NCI-H1436 treated with DMSO at 0.1 percent for 48 hours (cell line): ENCODE measurements at places on chromosomes 1 and 21.

GRCh38 chr1:1144122-1144842 lies 28.4 kb upstream of the C1orf159 start:
- DNase-seq: peak; percentile 68

DNA sequence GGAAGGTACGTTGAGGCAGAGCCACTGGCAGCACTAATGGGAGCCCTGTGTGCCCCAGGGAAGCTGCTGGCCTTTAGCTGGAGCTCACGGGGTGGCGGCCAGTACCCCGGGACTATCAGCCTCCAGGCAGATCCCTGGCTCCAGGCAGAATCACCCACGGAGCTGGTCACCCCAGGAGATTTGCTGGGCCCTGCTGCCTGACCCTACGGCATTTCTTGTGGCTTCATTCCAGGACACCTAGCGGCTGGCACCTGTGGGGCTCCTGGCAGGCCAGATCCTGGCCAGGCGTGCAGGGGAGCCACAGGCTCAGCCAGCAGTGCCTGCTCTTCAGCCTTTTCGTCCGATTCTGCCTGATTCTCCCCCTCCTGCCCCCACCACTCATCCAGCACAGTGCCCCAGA lies 7.1 kb downstream of the PADI1 start:
- DNase-seq: no peak

- DNase-seq: no peak
Measured at GRCh38 chr1:207988326-207989165, 77.6 kb upstream of the CD34 start.

- no peak for DNase-seq
Measured at GRCh38 chr1:203272633-203273205, 32.6 kb upstream of the BTG2 start.

- no peak for DNase-seq
Measured at GRCh38 chr1:22529901-22530621, 33.2 kb upstream of the EPHA8 start.

DNA sequence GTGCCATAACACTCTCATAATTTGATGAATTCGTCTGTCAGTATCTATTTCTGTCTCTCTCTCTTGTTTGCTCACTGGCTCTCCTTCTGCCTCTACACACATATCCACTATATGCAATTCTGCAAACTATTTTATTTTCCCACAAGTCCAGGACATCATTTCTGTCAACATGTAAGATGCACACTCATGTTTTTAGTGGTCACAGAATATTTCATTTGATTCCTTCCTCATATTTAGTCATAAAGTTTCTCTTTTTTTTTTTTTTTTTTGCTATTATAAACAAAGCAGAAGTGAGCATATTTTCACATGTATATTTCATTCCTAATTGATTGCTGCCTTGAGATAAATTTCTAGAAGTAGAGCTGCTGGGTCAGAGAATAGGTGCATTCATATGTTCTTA lies 165.3 kb downstream of the PGBD5 start:
- no peak for DNase-seq

- no peak for DNase-seq
Measured at GRCh38 chr1:245124241-245124640, 30.5 kb upstream of the KIF26B start.
